ENCODE measurements at places on chromosomes 11 and 22.

DNA sequence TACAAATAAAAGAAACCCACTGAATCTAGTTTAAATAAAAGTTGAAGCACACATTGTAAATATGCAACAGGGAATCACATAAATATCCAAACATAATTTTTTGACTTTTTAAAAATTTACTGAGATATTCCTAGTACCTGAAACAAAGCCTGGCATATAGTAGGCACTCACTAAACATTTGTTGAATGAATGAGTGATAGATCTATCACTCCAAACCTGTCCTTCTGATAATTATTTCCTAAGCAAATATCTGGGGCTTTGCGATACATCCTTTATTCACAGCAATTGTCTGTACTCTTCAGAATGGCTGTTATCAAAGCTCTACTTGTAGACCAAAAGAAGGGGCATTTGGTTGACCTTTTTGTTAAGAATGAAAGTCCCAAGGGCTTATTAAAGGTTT is 2.6 kb upstream of the PSMA1 start:
- DNase-seq: no peak

- no peak for DNase-seq
These were observed 125.0 kb downstream of the KCNQ1 start for GRCh38 chr11:2569731-2570210.

DNA sequence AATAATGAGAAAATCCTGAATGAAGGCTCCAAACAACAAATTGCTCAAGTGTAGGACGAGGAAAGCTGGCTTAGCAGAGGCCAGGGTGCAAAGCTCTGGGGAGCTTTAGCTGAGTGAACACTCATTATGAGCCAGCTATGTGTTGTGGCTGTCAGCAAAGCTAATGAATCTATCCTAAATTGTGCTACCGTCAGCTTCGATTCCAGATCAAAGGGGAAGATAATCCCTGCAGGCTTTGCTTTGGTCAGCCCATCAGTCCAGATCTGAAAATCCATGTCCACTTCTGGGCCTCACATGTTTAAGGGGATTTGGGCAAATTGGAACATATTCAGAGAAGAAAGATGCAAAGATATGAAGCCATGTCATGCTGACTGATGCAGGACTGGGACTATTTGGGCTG is 180.9 kb upstream of the ZBED5 start:
- DNase-seq: no peak

GRCh38 chr11:111860257-111860656 is 11.1 kb downstream of the ALG9 start:
- DNase-seq: no peak

- no peak for DNase-seq
These were observed 2.7 kb downstream of the RBM14 start for GRCh38 chr11:66619080-66619554.

DNA sequence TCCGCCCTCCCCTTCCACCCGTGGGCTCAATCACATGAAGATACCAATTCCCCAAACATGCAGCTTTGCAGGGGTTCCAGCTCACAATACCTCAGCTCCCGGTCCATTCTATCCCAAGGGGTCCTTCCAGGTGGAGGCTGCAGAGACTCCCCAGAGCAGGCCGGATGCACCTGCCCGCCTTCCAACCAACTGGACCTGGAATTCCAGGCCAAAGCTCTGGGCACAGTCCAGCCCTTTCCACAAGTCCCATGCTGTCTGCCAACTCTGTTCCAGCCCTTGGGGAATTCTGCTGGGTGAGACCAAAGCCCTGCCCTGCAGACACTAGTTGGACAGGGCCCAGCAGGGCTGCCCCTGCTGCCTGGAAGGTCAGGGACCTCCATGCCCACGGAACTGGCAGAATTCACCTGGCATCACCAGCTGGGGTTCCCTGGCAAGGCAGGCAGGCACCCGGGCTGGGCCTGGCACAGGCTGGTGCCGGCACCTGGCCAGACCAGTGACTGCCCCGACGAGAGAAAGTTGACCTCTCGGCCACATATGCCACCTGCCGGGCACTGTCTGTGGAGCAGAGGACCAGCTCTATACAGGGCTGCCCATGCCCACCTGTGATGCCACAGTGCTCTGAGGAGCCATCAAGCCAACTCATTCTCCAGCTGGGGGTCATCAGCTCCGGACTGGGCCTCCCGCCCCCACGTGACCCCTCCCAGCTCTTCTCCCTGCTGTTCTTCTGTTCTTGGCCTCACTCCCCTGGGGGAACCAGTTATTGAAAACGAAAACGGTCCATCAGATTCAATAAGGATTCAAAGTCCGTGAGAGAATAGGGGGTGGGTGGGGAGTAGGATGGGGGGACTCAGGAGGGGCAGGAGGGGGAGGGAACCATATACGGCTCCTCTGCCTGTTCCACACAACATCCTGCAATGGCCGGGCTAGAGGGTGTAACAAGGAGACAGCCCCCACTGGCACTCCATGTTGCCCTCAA is 4.7 kb downstream of the SYT7 start:
- DNase-seq: no peak

- DNase-seq: no peak
These were observed 99.3 kb upstream of the GAL start for GRCh38 chr11:68584991-68585524.

DNA sequence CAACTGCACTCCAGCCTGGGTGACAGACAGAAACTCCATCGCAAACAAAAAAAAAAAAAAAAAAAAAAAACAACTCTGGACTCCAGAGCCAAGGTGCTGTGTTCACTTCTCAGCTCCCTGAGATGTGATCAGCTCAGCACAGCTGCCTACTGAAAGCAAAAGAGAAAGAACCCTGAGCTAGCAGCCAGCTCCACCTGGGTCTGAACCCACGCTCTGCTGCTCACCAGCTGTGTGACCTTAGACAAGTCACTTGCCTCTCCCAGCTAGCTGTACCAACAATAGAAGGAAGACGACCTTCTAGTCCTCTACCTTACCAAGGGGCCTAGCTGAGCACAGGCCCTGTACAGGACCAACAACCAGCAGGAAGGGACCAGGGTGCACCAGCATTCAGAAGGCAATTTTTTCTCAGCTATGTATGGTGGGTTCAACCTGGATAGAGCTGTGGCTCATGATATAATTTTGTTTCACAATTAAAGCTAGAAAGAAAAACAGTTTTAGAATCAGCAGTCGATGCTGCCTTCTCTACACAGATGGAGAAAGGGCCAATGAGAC is 3.8 kb downstream of the DGCR2 start:
- DNase-seq: no peak

DNA sequence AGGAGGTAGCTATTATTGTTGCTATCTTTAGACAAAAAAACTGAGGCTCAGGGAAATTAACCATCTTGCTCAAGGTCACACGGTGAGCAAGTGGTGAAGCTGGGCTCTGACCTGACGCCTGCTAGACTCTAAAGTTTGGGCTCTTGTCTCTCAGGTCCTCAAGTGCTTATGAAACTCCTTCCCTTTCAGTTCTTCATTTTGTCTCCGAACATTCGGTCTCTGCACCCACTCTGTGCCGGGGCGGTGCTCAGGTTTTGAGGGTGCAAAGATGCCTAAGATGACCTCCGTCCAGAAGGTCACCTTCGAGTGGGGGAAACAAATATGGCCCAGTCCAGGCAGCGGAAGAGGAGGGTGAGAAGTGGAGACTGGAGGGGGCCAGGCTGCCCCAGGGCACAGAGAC is 16.0 kb downstream of the OVOL1 start:
- DNase-seq: no peak

- no peak for DNase-seq
These were observed 399.2 kb upstream of the NARS2 start for GRCh38 chr11:78973876-78974275.

DNA sequence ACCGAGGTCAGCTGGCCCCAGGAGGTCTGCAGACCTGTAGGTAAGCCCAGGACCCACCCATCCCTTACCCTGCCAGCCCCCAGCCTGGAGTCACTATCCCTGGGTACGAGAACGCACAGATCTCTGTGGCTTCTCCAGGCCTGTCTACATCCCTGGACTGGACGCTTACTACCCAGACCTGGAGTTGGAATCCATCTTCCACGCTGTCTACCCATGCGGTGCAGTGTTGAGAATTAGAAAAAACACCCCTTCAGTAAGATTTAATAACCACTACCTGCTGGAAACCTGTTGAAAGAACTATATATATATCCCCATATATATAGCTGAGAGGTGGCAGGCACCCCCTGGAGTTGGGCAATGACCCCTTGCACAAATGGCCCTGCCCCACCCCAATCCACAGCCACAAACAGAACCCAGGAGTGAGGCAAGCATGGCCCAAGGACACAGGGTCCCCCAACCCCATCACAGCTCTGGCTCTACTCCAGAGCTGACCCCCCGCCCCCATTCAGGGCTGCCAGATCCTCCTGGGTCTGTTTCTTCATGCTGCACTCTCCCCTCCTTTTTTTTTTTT is 17.7 kb upstream of the RGL4 start:
- no peak for DNase-seq

GRCh38 chr11:64658265-64658664 is 64.7 kb downstream of the NRXN2 start:
- no peak for DNase-seq

DNA sequence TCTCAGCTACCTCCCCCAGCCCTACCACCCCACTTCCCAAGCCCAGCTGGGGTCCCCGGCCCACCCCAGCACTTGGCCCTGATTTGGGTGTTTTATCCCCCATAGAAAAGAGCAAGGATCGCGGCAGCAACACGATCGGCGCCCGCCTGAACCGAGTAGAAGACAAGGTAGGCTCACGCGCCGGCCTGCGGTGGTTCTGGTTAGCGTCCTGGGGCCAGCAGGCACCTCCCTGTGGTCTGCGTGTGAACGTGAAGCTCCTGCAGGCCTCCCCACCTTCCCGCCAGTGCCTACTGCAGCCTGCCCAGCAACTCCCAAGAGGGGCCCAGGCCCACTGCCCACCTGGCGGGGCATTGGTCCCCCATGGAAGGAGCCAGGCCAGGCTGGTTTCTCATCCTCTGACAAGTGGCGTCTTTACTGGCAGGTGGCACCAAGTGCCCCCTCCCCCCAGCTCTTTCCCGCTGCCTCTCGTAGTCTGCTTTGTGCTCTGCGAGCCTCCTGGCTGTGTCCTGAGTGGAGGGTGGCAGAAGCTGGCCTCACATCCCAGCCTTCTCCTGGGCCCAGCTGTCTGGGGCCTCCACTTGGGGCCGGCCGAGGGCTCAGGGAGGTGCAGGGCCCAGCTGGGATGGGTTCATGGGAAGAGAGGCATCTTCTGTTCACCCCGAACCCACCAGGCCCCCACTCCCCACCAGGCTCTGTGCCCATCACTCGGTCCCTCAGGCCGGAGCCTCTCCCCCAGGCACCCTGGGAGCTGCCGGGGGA is 78.3 kb upstream of the KCNQ1OT1 start:
- no peak for DNase-seq

DNA sequence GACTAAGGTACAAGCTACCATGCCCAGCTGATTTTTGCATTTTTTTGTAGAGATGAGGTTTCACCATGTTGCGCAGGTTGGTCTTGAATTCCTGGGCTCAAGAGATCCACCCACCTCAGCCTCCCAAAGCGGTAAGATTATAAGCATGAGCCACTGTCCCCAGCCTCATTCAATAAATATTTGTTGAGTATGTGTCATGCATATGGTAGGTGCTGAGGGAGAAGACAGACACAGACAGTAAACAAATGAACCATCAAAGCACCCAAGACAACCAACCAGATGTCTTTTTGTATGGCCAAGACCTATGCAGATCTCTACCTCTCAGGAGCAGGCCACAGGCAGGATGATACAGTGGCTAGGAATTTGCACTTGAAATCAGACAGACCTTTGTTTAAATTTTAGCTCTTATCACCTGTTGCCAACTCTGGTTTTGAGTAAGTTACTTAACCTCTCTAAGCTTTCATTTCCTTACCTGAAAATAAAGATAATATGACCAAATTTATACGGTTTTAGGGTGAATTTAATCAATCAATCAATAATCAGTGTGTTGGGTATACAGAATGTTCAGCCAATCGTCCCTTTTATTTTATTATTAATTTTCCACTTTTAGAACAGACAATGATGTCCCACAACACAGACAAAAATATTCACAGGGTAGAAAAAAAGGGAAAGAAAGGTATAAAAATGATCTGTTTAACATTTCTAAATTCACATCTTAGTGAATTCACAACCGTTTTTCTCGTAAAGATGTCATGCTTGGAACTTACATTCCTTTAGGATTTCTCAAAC is 128.2 kb downstream of the SGSM3 start:
- DNase-seq: no peak

GRCh38 chr11:47501101-47501500 is 51.8 kb downstream of the CELF1 start:
- no peak for DNase-seq

GRCh38 chr11:23688411-23688810 is 808.4 kb upstream of the LUZP2 start:
- DNase-seq: no peak

- DNase-seq: no peak
These were observed 117.4 kb downstream of the DBX1 start for GRCh38 chr11:20042811-20043341.

- no peak for DNase-seq
These were observed 4.9 kb upstream of the TMEM132A start for GRCh38 chr11:60919320-60919719.

DNA sequence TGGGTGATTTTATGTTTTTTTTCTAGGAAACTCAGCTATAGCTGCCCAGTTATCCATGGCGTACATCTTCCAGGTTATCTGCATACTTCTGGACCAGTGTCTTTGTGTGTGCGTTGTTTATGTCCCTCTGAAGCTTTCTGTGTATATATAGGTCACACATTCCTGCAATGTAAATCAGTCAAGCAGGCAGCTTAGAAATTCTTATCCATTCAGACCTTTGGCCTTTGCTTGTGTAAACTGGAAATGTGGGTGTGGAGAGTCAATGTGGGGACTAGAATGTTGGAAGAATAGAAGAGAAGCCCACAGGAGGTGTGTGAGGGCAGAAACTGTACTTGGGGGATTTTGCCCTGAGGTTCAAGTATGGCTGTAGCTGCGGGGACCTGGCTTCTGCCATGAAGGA is 51.7 kb downstream of the BARX2 start:
- DNase-seq: no peak

GRCh38 chr11:83023410-83023809 is 48.3 kb downstream of the RAB30 start:
- no peak for DNase-seq

- DNase-seq: no peak
These were observed 1005.9 kb downstream of the BRD1 start for GRCh38 chr22:48821727-48822126.

DNA sequence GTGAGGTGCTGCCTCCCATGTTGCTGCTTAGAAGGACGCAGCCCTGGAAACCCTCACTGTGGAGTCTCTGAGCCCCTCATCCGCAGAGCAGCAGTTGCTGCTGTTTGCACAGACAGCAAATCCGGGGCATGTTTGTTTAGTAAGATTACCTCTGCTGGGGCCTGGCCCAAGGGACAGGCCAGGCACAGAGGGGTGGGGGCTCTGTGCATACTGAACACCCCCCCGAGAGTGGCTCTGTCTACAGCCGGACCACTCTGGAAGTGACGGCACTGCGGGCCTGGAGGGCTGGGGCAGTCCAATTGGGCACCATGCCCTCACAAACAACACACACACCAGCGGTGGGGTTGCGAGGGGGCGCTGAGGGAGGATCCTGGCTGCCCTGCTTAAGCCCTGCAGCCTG is 22.9 kb upstream of the CCDC188 start:
- DNase-seq: no peak

DNA sequence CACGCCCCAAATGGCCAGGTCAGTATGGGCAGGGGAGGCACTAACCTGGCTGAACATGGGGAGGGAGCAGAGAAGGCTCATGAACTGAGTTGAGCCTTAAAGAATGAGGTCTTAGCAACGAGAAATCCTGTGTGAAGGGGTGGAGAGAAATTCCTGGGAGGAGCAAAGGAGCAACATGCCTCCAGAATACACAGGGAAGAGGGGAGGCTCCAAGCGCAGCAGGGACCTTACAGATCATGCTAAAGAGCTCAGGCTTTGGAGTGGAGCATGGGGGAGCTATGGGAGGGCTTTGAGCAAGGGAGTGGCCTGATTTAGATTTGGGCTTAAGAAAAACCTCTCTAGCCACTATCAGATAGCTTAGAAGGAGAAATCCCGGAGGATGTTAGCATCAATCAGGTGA is 88.1 kb downstream of the MN1 start:
- DNase-seq: no peak
